Fibroblast of lung (primary cell): ENCODE measurements at places on chromosomes 1 and 21.

DNA sequence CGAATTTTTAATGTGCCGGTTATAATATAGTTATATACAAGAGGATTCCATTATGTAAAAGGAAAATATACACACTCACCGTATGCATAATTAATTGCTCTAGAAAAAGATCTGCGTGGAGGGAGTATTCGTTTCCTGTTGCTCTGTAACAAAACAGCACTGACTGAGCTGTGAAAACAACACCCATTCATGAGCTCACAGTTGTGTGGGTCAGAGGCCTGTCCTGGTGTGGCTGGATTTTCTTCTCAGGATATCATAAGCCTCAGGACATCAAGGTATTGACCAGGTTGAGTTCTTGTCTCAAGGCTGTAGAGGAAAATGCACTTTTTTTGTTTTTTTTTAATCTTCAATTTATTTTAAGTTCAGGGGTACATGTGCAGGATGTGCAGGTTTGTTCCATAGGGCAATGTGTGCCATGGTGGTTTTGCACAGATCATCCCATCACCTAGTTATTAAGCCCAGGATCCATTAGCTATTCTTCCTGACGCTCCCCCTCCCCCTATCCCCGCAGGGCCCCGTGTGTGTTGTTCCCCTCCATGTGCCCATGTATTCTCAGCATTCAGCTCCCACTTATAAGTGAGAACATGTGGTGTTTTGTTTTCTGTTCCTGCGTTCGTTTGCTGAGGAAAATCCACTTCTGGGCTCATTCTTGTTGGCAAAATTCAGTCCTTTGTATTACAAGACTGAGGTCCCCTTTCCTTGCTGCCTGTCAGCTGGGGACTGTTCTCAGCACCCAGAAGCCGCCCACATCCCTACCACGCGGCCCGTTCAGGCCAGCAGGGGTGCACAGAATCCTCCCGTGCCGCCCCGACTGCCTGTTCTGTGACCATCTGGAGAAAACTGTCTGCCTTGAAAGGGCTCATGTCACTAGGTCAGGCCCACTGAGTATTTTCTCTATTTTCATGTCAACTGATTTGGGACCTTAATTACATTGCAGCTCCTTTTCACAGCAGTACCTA is 87.4 kb upstream of the ERRFI1 start:
- no peak for DNase-seq

DNA sequence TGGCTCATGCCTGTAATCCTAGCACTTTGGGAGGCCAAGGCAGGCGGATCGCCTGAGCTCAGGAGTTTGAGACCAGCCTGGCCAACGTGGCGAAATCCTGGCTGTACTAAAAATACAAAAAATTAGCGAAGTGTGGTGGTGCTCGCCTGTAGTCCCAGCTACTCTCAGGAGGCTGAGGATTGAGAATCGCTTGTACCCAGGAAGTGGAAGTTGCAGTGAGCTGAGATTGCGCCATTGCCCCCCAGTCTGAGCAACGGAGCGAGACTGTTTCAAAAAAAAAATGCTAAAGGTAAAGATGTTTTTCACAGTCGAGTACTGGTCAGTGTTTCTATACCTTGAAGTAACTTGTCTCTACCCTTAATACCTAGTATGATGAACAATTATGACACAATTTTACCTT is 11.1 kb downstream of the GLRX2 start:
- DNase-seq = no peak

GRCh38 chr1:169457443-169457842 is 28.3 kb downstream of the SLC19A2 start:
- DNase-seq = no peak

- DNase-seq = no peak
Observed at GRCh38 chr21:29671728-29672127, 268.1 kb downstream of the GRIK1 start.

DNA sequence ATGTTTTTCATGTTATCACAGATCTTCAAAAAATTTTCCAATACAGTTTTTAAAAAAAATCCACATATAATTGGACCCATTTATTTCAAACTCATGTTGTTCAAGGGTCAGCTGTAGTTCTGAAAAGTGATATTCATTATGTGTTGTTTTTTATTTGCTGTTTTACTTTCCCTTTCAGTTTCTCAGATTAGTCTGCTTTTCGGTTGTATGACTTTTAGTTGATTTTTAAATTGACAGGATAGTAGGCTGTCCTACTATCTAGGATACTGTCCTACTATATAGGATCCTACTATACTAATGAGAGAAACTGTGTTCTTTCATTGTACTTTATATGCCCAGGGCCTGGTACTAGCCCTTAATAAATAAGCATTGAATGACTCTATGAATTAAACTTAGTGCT is 33.6 kb upstream of the GPR52 start:
- no peak for DNase-seq

- DNase-seq = peak; percentile 82
Observed at GRCh38 chr1:26853156-26853555, 9.8 kb upstream of the SFN start.

DNA sequence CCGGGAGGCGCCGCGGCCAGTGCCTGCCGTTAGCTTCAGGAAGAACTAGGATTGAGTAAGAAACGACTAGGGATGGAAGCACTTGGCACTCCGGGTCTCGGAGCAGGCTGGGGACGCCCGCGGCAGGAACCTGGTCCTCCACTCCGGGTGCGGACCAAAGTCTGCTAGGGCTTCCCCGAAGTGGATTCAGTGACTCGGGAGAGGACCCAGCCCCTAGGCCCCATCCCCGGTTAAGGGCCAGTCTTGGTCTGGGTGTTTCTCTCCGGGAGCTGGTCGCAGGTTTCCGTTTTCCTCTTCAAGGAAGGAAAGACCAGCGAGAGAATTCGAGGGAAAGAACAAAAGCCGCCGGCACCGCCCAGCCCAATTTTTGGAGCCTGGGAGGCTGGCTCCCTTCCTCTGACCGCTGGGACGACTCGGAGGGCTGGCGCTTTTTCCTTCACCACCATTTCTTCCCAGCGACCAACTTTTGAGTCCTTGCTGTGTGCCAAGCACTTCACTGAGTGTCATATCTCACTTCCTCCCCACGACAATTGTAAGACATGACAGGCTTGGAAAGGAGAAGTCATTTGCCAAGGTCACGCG is 16.8 kb upstream of the STMN1 start:
- peak; percentile 17 for DNase-seq

- no peak for DNase-seq
Observed at GRCh38 chr1:1808206-1808605, 29.9 kb upstream of the NADK start.
